ENCODE measurements at places on chromosomes 2 and 18.
A peak's percentile ranks its signal among the peaks of the same experiment; 100 is the strongest.

GRCh38 chr2:39558906-39559305 is 106.8 kb upstream of the TMEM178A start:
- no peak for DNase-seq

DNA sequence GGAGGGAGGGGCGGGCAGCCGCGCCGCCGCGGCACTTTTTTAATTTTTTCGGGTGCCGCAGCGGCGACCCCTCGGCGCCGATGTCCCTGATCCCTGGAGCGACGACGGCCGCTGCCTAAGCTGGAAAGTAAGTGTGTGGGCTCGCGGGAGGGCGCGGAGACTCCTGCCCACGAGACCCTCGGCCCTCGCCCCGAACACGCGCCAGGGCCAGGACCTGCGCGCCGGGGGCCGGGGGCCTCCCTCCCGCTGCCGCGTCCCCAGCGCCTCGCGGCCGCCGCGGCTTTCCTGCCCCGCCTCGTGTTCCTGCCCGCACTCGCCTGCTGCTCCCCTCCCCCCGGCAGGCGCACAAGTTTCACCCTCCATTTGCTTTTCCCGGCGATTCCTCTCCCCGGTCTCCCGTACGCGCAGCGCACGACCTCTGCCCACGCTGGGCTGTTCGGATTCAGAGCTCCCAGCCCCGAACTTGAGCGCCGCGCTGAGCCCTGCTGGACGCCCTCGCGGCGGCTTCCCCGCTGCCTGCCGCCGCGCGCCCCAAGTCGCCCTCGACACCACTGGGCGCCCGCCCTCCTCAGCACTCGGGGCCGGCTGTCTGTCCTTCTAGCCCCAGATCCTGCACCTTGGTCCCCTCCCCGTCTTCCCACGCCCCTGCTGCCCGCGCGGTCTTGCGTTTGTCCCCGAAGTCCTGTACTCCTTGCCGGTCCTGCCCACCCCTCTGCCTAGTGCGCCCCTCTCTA is 507 bp downstream of the PKP4 start:
- peak; percentile 20 for DNase-seq

- no peak for DNase-seq
Observed at GRCh38 chr2:239027391-239028252, 179.7 kb downstream of the TWIST2 start.

- no peak for DNase-seq
Observed at GRCh38 chr18:7329016-7329415, 98.1 kb downstream of the LRRC30 start.

All from CD4-positive, alpha-beta T cell treated with Interleukin-6 at 100 ng/mL for 8 hours (primary cell).